Muscle of arm (tissue), 14 donors: ENCODE measurements at places on chromosomes 1 and 21.

- no peak for DNase-seq
Observed at GRCh38 chr1:239763850-239764249, 327.8 kb upstream of the FMN2 start.

DNA sequence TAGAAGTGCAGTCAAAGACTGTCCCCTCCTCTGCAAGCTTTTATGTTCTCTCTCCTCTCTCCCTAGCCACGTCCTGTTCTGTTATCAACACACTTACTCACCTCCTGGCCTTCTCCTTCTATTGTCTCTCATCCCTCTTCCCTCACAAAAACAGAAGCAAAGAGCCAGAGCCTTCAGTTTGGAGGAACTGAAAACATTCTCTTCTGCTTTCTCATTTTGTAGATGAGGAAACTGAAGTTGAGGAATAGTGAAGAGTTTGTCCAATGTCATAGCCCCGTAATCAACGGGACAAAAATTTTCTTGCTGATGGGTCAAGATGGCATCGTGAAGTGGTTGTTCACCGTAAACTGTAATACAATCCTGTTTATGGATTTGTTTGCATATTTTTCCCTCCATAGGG, 1.9 kb downstream of the NLRP3 start:
- DNase-seq: no peak

DNA sequence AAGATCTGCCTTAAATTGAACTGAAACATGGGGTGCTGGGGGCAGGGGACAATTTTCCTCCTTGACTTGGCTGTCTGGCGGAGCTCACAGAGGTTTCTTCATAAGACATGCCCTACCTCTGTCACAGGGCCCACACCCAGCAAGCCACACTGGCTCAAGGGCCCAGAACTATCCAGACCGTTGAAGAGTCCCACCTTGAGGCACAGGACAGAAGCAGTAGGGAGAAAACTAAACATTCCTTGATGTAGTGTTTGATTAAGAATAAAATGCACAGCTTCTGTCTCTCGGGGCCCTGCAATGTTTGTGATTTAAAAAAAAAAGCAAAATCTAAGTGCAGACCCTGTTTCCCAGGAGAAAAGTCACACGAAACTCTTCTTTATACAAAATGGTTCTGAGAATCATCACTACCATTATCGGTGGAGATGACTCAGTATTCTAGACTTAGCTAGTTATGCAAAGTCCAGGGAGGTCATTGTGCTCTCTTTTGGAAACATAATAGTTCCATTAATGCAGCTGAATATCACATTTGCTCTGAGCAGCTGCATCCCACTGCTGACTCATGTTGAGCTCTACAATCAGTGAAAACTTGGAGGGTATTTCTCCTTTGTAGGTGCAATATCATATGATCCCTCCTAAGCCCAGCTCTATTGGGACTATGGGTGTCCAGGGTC, 53.6 kb upstream of the DIRAS3 start:
- DNase-seq: no peak

GRCh38 chr1:8962812-8963530, 17.3 kb downstream of the CA6 start:
- no peak for DNase-seq

- peak; percentile 14 for DNase-seq
Observed at GRCh38 chr1:19974822-19975416, 4.5 kb downstream of the PLA2G2A start.

GRCh38 chr1:207897188-207897587, 13.7 kb downstream of the CD34 start:
- no peak for DNase-seq

DNA sequence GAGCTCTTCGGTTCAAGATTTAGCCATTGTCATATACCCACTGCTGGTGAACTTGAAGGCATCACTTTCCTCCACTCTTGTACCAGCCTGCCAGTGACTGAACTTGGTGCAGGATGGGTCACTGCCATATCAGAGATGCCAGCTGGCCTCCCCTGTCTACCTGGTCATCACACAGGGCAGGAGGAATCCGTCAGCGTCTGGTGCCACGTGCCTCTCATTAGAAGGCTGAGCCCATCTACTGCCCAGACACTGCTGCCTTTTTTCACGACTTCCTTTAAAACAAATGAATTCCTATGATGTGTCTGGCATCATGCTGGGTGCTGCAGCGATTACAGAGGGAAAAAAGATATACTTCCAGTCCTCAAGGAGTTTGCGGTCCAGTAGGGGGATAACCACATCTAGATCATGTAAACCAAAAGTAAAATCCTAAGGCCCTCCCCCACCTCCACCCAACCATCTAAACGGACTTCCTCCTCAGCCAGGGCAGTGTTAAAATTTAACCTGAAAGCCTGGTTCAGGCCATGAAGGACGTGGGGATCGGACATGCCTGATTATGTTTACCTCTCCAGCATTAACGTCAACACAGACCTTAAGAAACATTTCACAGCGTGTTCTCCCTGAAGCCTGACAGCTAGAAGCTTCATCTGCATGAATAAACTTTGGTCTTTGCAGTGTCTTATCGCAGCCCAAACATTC, 29.2 kb upstream of the PDE9A start:
- no peak for DNase-seq
